ENCODE measurements at places on chromosomes 3 and 15.

- H3K4me1 ChIP-seq: no peaks in the 10 kb centered on the region
- H3K36me3 ChIP-seq: no peaks in the 10 kb centered on the region
- DNase-seq: no peak
- H3K27me3 ChIP-seq: no peaks in the 10 kb centered on the region
- H3K27ac ChIP-seq: no peak overlapping the region
Measured at GRCh38 chr3:170622369-170623159, 36.7 kb upstream of the SLC7A14 start.

DNA sequence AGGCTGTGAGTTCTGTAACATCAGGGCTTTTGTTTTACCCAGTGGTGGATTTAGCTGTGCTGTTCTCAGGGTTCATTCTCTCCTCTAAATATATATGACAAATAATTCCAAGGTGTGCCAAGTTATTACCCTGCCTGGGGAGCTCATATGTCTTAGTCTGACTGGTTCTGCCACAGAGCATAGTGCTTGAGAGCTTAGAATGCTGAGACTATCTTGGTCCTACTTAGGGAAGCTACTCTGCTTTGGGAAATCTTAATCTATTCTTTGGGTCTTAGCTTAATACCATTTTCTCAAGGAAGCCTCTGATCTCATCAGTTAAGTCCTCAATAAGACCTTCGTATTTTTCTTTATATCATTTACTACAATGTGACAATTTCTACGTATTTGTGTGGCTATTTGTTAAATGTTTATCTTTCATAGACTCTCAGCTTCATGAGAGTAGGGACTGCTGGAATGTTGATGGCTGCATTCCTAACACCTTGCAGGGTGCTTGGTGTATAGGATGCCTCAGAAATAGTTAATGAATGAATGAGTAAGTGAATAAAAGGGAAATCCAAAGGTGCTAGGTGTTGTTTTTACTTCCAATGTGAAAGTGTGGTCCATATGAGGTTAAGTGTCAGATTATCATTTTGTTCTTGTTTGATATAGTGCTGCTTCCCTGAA, 1.8 kb downstream of the OTOL1 start:
- H3K4me3 ChIP-seq: no peak overlapping the region
- DNase-seq: no peak
- no peaks in the 10 kb centered on the region for H3K36me3 ChIP-seq

GRCh38 chr3:168073842-168074605, 21.7 kb downstream of the GOLIM4 start:
- peak overlapping the region; percentile 1 for H3K27ac ChIP-seq
- H3K27me3 ChIP-seq: no peaks in the 10 kb centered on the region
- DNase-seq: no peak
- no peaks in the 10 kb centered on the region for H3K36me3 ChIP-seq
- no peaks in the 10 kb centered on the region for H3K4me1 ChIP-seq
- H3K4me3 ChIP-seq: no peak overlapping the region

DNA sequence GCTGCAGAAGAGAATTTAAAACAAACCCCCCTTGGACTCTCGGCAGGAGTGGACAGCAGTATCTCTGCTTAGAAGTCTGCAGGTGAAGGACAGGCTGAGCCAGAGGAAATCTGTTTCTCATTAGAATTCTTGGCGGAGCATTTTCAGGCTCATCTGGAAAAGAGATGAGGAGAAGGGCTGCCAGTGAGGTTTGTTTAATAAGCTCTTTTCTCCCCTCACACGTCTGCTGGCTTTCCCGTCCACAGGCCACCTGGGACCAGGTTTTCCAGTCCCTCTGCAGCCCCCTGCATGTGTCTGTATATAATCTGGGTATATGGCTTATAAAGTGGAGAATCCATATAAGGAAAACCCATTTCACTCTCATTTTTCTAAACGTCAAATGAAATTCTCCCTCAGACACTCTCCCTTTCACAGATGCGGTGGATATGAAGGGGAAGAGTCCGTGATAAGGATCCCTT, 155.4 kb upstream of the TPM1 start:
- H3K4me1 ChIP-seq: no peaks in the 10 kb centered on the region
- H3K27ac ChIP-seq: no peak overlapping the region
- no peaks in the 10 kb centered on the region for H3K36me3 ChIP-seq
- H3K27me3 ChIP-seq: peaks cover 5% of the 10 kb centered on the region
- no peak overlapping the region for H3K4me3 ChIP-seq

- no peaks in the 10 kb centered on the region for H3K36me3 ChIP-seq
- no peaks in the 10 kb centered on the region for H3K27me3 ChIP-seq
- no peaks in the 10 kb centered on the region for H3K4me1 ChIP-seq
- no peak for DNase-seq
Measured at GRCh38 chr3:40398346-40398745, 11.4 kb downstream of the ENTPD3 start.

DNA sequence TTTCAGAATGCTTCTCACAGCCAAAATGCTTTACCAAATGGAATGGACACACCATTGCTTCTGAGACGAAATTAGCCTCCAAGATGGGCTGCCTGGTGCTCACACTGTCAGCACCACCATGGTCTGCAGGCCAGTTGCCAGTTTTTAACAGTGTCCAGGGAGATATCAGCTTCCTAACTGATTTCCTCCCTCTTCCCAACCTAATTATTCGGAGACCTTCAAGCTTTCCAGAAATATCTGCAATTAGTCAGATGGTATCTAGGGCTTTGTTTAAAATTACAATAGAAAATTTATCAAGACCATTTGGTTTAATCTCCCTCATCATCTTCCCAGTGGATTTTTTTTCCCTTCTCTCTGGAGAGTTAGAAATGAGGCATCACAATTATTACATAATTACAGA, 287.5 kb downstream of the ZPLD1 start:
- no peaks in the 10 kb centered on the region for H3K4me1 ChIP-seq
- no peaks in the 10 kb centered on the region for H3K36me3 ChIP-seq
- no peak overlapping the region for H3K27ac ChIP-seq
- H3K4me3 ChIP-seq: no peak overlapping the region
- no peaks in the 10 kb centered on the region for H3K27me3 ChIP-seq

GRCh38 chr3:98440283-98440682, 22.7 kb upstream of the OR5K1 start:
- no peak for DNase-seq
- no peaks in the 10 kb centered on the region for H3K27me3 ChIP-seq
- H3K4me3 ChIP-seq: no peak overlapping the region

- H3K4me1 ChIP-seq: no peaks in the 10 kb centered on the region
- no peaks in the 10 kb centered on the region for H3K36me3 ChIP-seq
- no peak for DNase-seq
- no peak overlapping the region for H3K27ac ChIP-seq
- no peak overlapping the region for H3K4me3 ChIP-seq
Measured at GRCh38 chr3:72204452-72204851, 419.5 kb upstream of the PROK2 start.

GRCh38 chr15:101525087-101525669, 35.7 kb upstream of the PCSK6 start:
- H3K4me1 ChIP-seq: peaks cover 8% of the 10 kb centered on the region
- no peak for DNase-seq
- no peak overlapping the region for H3K27ac ChIP-seq
- no peaks in the 10 kb centered on the region for H3K36me3 ChIP-seq

DNA sequence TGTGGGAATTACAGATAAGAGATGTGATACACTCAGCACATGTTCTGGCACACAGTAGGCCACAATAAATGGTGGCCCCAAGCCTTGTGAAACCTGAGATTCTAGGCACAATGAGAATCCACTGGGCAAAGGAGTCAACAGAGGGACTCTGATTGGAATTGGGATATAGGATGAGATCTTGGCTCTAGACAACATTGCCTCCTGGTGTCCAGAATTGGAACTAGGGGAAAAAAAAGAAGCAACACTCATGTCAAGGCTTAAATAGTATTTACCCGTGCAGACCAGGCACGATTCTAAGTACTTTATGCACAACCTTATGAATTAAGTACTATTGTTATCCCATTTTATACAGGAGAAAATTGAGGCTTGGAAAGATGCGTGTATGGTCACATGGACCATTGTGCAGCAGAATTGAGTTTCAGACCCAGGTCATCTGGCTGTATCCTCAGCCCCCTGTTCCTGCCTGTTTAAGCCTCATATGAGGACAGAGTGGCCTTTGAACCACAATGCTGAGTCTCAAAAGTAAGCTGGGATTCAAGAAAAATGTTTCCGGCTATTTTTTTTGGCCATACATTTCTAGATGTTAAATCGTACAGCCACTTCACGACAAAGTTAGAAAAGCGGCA, 124.8 kb downstream of the SV2B start:
- no peak overlapping the region for H3K4me3 ChIP-seq
- no peak for DNase-seq
- H3K27ac ChIP-seq: no peak overlapping the region

DNA sequence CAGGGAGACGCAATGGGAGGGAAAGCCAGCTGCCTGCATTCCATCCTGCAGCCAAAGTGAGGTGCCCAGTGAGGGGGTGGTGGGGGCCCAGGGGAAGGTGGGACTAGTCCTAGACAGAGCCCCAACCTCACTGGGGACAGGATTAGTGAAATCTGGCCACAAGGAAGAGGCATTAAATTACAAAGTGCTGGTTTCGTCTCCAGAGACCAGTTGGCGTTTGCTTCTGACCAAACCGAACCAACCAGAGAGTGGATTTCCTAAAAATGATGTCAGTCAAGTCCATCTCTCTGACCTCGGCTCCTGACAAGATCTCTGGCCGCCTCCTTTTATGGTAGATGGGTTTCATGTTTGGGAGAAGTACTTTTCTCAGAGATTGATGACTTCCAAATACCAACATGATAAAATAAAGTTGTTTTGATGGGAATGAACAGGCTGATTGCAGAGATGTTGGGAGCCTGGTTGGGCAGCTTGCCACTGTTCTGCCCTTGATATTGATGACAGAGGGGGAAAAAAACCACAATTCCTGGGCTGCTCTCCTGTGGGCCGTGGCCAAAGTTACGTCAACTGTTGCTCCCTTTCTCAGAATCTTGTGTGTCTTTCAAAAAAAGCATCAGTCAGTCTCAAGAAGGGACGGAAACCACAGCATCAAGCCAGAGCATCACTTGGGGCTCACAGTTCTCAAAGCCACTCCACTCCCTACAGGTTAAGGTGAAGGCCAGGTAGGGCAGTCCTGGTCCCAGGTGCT, 24.6 kb downstream of the ITGA11 start:
- H3K36me3 ChIP-seq: no peaks in the 10 kb centered on the region
- DNase-seq: no peak
- H3K4me1 ChIP-seq: peaks cover 12% of the 10 kb centered on the region
- no peaks in the 10 kb centered on the region for H3K27me3 ChIP-seq
- peak overlapping the region; percentile 65 for H3K27ac ChIP-seq

DNA sequence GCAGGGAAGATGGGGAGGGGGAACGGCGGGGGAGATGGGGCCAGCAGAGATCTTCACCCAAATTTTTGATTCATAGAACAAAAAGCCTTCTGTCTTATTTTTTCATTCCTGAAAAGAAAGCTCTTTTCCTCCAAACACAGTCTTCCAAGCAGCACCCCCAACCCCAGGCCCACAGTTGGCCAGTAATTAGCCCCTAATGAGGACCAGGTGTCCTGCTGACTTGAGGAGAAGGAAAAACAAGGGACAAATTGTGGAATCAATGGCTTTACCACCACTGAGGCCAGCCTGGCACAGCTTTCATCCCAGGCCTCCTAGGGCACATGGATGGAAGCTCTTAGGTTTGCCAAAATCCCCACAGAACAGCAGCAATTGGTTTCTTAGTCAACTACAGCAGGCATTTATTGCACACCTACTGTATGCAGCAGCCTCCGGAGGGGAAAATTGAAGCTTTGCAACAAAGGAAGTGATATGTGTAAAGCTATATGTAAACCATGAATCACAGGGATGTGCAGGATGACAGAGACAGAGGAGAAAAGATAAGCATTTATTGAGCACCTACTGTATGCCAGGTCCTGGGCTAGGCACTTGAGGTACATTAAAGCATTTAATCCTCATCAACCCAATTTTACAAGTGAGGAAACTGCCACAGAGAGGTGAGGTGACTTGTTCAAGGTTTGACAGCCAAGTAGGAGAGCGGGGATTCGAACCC, 199.5 kb downstream of the TBC1D2B start:
- peaks cover 7% of the 10 kb centered on the region for H3K4me1 ChIP-seq
- no peak overlapping the region for H3K4me3 ChIP-seq
- no peak for DNase-seq
- H3K27me3 ChIP-seq: no peaks in the 10 kb centered on the region

DNA sequence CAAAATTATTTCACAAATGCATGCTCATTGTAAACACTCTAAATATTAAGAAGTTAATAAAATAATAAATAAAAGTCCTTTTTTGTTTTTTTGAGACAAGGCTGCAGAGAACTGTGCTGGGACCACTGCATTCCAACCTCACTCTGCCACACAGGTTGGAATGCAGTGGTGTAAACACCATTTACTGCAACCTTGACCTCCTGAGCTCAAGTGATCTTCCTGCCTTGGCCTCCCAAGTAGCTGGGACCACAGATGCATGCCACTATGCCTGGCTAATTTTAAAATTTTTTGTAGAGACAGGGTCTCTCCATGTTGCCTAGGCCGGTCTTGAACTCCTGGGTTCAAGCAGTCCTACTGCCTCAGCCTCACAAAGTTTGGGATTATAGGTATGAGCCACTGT, 578.4 kb downstream of the ZIC1 start:
- no peaks in the 10 kb centered on the region for H3K27me3 ChIP-seq
- no peak overlapping the region for H3K27ac ChIP-seq
- no peak for DNase-seq
- no peak overlapping the region for H3K4me3 ChIP-seq
- no peaks in the 10 kb centered on the region for H3K36me3 ChIP-seq

DNA sequence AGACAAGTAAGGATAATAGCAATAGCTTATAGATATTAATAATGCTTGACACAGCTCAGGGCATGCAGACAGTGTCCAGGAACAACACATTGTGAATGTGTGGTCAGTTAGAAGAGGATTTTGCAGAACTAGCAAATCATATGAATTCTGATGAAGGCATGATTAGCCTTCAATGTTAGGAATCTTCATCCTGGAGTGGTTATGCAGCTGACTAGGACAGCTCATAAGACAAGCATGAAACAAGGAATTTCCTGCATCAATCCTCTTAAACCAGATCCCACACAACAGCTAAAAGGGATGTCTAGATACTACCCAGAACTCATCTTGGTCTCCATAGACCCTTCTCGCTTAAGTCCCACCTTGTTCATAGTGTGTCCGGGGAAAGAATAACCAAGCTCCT, 499.0 kb upstream of the ATP11B start:
- H3K27ac ChIP-seq: no peak overlapping the region
- H3K27me3 ChIP-seq: no peaks in the 10 kb centered on the region
- H3K4me1 ChIP-seq: no peaks in the 10 kb centered on the region
- H3K36me3 ChIP-seq: no peaks in the 10 kb centered on the region

GRCh38 chr3:182508919-182509711, 284.2 kb upstream of the ATP11B start:
- no peak for DNase-seq
- no peak overlapping the region for H3K4me3 ChIP-seq
- no peaks in the 10 kb centered on the region for H3K27me3 ChIP-seq
- no peaks in the 10 kb centered on the region for H3K36me3 ChIP-seq
- no peaks in the 10 kb centered on the region for H3K4me1 ChIP-seq

DNA sequence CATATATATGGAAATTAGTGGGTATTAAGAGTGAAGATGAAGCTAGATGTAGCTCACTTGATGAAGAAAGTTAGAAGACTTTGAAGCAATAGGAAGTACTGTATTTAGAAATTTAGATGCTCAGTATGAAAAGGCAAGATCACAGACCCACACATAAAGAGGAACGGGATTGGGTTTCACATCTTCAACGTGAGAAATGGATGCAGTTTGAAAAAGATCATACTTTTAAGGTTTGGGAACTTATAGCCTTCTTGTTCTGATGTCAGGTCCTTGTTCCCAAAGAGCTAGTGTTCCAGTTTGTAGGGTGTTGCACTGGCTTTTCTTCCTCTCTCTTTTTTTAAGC, 16.7 kb downstream of the AP3S2 start:
- no peak overlapping the region for H3K4me3 ChIP-seq
- no peak for DNase-seq
- H3K36me3 ChIP-seq: peaks cover 12% of the 10 kb centered on the region

Data from spleen (tissue), 13 donors.